ENCODE measurements at places on chromosomes 5 and 9.

GRCh38 chr9:107176436-107177151 lies 106.5 kb upstream of the RAD23B start:
- no peak for DNase-seq

DNA sequence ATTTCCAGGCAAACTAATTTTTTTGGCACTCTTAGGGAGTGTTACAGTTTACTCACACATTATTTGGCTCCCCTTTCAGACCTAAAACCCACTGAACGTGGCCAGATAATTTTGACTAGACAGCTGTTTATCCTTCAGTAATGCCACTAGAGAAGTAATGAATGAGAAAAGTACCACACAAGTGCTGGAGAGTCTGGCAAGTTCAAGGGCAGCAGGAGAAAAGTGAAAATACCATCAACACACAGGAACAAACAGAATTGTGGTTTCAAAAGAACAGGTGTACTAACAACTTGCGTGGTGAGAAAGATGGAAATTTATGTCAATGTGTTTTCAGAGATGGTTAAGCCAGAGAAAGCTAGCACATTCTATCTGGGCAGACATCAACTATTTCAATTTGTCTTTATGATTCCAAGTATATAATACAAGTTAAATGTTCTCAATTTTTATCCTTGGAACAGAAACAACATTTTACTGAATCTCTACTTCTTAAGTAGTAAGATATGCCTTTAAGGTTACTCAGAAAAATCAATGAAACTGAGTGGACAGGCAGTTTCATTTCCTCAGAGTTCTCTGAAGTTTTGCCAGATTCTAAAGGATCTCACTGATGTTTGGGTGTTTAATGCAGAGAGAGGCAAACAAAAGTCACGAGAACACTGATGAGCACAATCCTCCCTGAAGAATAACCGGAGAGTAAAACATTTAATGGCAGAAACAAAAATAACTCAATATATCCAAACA lies 91.0 kb downstream of the ARSB start:
- no peak for DNase-seq

GRCh38 chr9:89807682-89808075 lies 202.9 kb downstream of the GADD45G start:
- DNase-seq, result no peak

DNA sequence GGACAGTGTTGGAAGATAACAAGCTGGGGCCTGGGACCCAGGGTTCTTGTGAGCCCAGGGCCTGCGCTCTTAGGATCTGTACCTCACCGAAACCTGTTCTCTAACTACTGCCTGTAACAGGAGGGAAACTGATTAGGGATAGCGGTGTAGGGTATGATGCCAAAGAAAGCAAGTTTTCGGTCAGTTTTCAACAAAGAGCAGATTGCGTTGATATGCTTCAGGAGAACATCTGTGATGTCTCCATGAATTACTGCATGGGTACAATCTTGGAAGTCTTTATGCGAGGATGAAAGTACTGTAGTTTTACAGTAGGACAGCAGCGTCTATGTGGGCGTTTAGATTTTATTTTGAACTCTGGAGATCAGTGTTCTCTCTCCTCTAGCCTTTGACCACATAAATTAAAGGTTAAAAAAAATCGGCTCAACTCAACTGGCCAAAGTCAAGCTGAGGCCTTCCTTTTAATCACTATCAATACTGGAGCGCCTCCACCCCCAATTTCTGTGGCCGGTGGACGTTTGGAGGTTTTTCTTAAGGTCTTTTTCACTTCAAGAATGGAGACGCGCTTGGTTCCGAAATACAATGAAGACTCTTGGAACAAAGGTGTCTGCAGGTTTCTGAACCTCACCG lies 3.0 kb downstream of the NFIL3 start:
- no peak for DNase-seq

- no peak for DNase-seq
Measured at GRCh38 chr5:32909207-32909606, 198.1 kb downstream of the NPR3 start.

DNA sequence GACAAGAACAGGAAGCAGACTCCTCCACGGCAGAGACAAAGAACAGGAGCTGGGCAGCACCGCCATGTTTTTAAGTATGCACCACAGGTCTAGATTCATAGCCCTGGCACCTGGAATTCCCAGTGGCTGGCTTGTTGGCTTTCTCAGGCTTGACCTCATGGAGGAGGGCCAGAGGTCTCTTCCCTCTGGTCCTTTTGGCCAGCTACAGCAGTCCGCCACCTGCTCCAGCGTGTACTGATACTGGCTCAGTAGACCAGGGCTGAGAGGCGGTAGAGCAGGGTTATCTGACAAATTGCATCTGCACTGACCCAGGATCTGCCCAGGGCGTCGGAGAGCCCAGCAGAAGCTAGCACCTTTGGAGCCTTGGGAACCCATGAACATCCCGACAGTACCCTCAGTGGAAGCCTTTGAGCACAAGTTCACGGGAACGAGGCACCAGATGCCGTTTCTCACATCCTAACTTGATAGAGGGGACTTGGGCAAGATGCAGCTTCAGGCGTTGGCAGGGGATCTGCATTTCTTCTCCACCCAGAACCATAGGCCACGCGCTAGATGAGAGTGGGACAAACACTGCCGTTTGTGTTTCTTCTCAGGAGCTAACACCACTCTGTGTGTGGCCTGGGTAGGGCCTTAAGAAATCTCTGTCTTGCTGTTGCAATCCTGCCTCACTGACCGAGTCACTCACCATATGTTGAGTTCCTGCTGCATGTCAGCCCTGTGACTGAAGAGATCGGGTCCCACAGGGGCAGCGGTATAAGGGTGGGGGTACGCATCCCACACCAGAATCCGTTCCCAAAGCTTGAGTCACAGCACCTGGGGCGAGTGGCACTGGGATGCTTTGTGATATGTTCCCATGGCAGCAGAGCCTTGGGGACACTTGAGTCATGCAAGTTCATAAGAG lies 90.3 kb upstream of the OTULINL start:
- DNase-seq, result no peak

- DNase-seq, result no peak
Measured at GRCh38 chr5:100838048-100838473, 65.0 kb downstream of the ST8SIA4 start.

- DNase-seq, result peak; percentile 83
Measured at GRCh38 chr5:60843936-60844905, at the start of gene ELOVL7. Gene ELOVL7, minus strand, starts transcription at chr5:60844269. Its CDS starts 56,872 bp downstream, at chr5:60787397.

- no peak for DNase-seq
Measured at GRCh38 chr9:136054798-136055714, 40.0 kb downstream of the NACC2 start.

GRCh38 chr5:32027093-32027716 lies 146.9 kb downstream of the GOLPH3 start:
- DNase-seq, result no peak

DNA sequence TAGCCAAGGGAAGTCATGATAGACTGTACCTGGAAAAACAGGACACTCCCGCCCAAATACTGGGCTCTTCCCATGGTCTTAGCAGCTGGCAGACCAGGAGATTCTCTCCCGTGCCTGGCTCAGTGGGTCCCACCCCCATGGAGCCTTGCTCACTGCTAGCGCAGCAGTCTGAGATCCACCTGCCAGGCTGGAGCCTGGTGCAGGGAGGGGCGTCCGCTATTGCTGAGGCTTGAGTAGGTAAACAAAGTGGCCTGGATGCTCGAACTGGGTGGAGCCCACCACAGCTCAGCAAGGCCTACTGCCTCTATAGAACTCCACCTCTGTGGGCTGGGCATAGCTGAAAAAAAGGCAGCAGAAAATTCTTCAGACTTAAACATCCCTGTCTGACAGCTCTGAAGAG lies 10.1 kb upstream of the THG1L start:
- DNase-seq, result no peak

- no peak for DNase-seq
Measured at GRCh38 chr5:59564895-59565294, 328.6 kb downstream of the PDE4D start.

- DNase-seq, result no peak
Measured at GRCh38 chr5:113213551-113214425, 221.0 kb downstream of the TSSK1B start.

DNA sequence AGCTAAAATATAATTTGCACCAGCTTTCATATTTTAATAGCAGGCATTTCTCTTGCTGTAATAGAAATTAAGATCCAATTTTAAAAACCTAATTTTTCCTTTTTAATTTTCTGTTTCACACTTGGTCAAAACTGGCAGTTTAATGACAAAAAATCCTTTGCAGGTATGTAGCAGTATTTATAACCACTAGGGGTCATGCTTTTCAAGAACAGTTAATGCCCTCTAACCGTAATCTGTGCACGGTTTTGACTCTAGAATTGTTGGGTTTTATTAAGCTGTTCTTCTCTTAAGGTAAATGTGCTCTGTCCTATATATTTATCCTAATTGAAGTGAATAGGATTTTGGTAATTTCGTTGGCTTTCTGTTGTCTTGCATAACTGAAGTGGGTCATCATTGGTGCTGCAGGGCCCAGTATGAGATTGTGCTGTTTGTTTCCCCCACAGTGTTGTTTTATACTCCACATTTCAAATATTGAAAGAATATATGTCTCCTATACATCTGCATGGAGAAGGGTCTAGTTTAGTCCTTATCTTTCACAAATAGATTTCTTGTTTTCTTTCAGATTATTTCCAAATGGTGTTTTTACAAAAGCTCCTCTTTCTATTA lies 107.4 kb downstream of the SCAMP1 start:
- DNase-seq, result peak; percentile 6

DNA sequence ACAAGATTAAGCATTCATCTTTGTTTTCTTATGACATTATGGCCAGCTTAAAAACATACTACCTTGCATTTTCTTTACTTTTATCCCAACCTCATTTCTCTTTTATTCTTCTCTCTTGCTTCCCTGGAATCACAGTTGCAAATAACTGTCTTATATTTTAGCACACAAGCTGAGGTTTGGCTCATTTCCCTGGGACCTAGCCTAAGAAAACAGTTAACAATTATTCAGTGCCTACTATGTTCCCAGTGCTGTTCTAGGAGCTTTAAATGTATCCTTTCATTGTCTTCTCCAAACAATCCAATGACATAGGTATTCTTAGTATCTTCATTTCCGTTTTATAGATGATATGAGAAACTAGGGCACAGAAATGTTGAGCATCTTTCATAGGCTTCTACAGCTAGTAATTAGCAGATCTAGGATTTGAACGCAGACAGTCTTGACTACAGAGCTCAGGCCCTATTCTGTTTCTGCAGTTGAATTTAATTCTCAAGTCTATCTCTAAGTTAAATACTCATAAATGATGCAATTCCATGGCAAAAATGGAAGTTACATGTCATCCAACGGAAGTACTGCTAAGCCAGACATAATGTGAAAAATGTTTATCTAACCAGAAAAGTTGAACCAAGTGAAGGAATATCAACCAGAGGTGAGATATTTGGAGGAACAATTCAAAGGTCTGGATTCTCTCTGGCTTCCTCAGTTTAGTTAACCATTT lies 52.3 kb upstream of the MTAP start:
- no peak for DNase-seq

GRCh38 chr5:169081000-169081724 lies 219.8 kb downstream of the SLIT3 start:
- DNase-seq, result no peak

GRCh38 chr9:80233906-80234305 lies 662.1 kb downstream of the TLE4 start:
- DNase-seq, result no peak

- DNase-seq, result no peak
Measured at GRCh38 chr5:127602481-127602880, 46.4 kb upstream of the CTXN3 start.

DNA sequence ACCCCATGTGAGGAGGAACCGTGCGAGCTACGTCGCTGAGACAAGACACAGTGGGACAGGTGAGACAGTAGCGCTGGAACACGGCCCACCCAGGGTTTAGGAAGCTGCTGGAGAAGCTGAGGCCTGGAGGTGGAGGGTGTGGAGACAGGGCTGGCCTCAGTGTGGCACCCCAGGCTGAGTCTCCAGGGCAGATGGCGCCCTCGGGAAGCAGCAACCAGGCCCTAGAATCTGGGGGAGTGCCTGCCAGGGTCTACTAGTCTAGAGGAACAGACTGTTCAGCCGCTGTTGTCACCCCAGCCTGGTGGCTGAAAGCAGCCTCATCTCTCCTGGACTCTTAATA lies 4.6 kb upstream of the TERT start:
- no peak for DNase-seq

DNA sequence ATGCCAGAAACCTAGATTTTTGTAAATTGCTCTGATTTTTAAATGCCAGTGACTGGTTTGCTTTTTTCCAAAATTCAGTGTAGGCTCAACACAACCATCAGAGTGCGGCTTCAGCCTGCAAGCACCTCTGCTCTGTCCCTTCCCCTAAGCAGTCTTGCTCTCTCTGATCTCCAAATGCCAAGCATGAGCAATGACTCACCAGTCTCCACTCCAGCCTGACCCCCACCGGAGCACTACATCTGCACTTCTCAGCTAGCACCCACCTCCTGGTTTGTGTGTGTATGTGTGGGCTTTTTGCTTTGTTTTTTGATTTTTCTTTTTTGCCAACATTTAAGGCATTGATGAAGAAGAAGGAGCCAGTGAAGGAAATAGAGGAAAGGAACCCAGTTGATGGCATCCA lies 61.4 kb upstream of the ADRA1B start:
- DNase-seq, result no peak

DNA sequence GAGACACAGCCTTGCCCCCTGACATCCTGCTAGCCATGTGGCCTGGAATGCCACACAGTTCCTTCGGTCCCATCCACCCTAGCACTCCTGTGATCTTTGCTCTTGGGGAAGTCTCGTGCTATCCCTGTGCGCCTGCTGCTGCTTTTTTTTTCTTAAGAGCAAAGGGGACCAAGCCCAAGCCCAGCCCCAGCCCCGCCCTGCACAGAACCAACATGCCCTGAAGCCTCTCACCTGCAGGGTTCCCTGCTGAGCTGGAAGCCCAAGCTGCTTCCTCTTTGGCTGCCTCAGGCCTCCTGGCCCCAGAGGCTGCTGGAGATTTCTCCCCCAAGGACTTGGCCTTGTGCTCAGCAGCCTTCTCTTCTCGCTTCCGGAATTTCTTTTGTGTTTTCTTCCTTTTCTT lies 1.8 kb downstream of the SURF6 start:
- DNase-seq, result no peak

DNA sequence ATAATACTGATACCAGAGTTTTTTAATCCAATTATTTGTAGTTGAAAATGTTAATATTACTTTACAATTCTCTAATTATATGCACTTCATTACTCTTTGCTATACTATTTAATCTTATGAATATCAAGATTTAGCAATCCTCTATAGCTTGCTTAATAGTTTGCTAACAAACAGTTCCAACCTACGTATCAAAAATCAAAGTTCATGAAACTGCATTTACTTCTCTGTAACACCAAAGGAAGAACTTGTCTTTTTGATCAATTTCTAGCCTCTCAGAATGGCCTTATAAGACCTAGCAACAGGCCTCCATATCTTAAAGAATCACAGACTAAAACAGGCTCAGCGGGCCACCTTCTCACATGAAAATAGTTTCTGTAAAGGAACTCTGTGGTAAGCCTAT lies 68.9 kb downstream of the ADAMTS6 start:
- DNase-seq, result no peak

DNA sequence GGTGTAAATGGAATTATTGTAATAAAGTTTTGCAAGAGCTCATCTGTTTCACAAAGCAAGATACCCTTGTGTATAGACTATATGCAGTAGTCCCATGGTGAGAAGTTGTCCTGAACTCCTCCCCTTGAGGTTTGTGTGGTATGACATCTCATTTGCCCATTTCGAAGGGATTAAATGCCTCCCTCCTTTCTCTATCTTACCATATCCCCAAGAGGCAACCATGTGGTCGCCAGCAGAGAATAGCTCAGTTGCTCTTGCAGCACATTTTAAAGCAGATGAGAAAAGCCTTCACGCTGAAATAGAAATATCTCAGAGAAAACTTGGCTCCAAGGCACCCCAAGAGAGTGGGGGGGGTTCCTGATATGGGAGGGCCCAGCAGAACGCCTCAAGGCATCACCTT lies 4.6 kb downstream of the SEMA6A start:
- no peak for DNase-seq
